ENCODE measurements at places on chromosomes 4 and X.

GRCh38 chr4:105587841-105588240 is 35.4 kb downstream of the ARHGEF38 start:
- DNase-seq = no peak

DNA sequence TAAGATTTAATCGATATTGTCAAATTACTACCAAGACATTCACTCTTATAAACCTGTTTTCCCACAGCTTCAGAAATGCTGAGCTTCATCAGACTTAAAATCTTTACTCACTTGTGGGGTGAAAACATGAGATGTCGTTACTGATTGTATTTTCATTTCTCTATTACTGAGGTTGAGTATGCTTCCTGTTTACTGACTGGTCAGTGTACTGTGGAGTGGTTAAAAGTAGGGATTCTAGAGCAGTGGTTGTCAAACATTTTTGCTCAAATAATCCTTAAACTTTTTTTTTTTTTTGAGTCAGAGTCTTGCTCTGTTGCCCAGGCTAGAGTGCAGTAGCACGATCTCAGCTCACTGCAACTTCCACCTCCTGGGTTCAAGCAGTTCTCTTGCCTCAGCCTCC is 50.3 kb downstream of the NSUN7 start:
- DNase-seq = no peak

GRCh38 chrX:118049713-118050112 is 66.9 kb downstream of the KLHL13 start:
- DNase-seq = no peak

DNA sequence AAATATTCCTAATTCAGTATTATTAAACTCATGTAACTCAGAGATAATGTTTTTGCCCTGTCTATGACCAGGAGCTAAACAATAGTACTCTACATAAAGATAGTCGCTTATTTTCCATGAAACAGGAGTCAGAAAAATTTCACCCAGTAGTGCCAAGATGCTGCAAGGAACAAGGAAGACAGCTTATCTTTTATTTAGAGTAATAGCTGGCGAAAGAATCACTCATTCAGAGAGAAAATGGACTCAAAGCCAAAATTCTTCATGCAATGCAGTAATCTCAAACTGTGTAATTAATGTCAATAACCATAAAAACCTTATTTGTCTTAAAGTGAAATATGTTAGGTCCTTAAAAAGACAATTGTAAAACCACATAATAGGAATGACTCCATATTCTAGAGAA is 477.8 kb downstream of the ANKRD50 start:
- no peak for DNase-seq

DNA sequence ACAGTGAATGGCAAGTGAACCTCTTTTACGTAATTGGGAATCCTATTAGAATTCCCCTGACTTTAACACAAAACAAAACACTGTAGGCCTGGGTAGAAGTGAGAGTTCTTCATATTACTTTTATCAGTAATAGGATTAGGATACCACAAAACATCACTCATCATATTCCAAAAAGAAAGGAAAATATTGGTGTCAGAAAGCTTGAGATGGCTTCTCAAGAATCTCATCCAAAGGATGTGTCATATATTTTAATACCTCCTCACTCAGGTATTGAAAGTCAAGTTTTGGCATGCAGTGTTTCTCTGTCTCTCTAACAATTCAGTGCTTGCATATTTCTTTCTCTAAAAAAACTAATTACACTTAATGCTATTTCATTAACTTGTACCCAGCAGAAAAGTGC is 173.2 kb downstream of the PDGFC start:
- DNase-seq = no peak

DNA sequence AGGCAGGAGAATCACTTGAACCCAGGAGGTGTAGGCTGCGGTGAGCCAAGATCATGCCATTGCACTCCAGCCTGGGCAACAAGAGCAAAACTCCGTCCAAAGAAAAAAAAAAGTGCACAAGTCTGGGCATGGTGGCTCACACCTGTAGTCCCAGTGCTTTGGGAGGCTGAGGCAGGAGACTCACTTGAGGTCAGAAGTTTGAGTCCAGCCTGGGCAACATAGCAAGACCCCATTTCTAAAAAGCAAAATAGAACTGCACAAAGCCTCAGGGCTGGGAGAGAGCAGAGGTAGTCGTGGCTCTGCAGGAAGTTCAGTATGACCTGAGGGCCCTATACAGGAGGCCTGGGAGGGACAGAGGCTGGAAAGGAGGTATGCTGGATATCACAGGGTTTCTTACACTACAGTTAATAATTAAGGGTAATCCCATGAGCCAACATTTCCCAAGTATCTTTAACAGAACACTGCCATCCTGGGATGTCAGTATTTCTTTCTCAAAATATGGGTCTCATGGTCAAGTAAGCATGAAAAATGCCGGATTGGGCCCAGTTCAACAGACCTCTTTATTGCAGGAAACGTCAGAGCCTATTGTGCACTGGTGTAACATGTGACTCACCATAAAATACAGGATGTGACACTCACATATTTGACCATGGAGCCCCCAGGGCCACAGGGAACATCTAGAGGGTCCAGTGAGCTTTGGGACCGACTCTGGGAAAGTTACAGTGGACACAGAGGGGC is 37.8 kb downstream of the ACSL1 start:
- DNase-seq = no peak

GRCh38 chr4:81421346-81422218 is 50.1 kb downstream of the RASGEF1B start:
- DNase-seq = no peak

GRCh38 chr4:6335040-6335590 is 65.5 kb downstream of the WFS1 start:
- no peak for DNase-seq

All from CD4-positive, alpha-beta T cell treated with Interleukin-4 for 1 hour (primary cell).